ENCODE measurements at places on chromosomes 5 and 9.
A peak's percentile ranks its signal among the peaks of the same experiment; 100 is the strongest.

DNA sequence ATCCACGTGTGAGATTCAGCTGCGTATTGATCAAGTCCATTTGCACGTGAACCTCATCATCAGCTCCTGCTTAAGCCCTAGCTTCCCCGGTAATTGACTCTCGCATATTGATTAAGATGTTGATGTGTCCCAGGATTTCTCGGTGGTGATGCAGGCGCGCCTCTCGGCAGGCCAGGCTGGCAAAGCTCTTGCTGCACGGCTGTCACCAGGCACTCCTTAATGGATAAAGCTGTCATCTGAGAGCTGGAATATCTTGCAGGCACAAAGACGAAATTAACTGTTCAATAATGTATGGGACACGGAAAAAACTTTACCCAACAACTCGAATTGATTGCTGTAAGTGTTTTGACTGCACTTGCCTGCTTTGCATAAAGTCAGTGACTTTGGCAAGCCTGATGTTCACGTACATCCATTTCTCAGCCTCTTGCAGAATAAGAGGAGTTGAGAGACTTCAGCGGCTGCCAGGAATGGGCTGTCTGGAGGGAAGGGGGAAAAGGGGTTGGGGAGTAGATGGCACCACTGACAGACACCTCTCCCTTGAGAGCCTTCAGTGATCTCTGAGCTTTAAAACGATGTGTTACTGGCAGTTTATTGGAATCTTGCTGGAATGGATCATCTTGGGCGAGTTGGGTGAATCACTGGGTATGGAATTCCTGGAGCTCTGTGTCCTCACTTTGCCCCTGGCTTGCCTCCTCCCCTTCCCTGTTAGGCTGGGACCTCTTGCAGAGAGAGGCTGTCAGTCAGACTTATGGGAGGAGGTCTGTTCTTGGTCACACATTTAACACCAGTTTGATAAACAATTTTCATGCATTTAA, 650.3 kb downstream of the CCDC171 start:
- peak; percentile 98 for DNase-seq

DNA sequence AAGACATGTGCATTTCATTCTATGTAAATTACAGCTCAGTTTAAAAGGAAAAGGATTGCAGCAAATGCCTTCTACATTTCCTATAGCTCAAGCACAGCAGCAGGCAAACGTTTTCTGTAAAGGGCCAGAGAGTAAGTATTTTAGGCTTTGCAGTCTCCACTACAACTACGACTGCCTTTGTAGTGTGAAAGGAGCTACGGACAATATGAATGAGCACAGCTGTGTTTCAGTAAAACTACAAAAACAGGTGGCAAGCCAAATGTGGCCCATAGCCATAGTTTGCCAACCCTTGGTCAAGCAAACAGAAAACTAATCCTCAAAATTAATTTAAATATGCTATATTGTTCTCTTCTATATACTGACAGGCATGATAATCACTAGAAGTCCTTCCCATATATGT, 7.2 kb downstream of the PTBP3 start:
- DNase-seq = no peak

DNA sequence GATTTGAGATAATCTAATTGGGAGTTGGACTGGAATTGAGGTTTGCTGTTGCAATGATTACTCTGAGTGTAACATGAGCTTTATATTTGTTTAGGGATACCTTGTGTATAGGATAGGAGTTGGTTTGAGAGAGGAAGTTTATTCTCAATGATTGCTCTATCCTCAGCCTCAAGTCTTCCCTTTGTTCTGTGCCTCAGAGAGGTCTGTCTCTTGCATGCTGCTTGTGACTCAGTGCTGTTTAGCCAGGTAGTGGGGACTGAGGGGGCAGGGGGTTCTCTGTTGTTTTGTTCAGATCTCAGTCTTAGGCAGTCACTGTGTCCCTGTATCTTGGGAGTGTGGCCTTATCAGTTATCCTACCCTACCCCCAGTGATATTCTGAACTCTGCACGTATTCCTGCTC, 192.1 kb downstream of the SPATA31D1 start:
- no peak for DNase-seq

DNA sequence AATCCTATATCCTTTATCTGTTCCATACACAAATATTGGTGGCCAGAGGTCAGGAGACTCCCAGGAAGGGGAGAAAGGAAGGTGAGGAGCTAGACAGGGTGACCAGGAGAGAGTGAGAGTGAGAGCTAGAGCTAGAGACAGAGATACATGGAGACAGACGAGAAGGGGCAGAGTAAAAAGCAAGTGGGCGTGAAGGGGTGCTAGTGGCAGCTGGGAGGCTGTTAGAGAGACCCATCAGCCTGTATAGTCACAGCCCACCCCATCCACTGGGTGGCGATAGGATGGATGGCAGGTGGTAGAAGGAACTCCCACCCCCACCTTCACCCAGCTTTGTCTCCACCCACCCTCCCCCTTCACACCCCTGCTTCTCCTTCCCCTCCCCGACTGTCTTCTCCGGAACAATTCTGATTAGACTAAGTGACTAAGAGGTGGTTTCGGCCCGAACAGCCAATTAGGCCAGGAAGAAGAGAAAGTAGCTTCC, 32.8 kb downstream of the PCDH1 start:
- DNase-seq = no peak

DNA sequence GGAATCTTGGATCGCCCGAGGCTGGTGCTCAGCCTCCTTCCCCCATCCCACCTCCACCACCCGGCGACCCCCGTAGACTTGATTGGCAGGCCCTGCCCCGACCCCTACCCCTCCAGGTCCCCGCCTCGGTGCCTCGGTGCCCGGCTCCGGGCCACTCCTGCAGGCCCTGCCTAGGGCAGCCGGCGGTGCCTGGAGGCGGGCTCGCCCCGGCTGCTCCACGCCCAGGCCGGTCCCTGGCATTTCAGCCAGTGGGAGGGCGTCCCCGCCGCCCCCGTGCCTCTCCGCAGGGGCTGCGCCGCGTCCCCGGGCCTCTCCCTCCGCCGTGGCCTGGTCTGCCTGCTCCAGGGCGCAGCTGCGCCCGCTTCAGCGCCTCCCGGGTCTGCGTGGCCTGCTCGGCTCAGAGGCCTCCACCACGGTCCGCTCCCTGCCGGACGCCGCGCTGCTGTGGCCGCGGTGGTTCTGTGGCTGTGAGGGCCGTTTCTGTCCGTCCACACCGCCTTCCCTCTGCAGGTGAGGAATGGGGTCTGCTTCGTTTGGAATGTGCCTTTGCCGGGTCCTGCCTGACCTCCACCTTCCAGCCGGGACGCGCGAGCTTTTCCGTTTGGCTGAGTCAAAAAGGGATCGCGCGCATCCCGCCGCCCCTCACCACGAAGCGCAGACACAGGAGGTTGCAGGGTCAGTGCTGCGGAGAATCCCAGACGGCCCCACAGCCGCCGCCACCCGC, 48.3 kb upstream of the IRX4 start:
- DNase-seq = no peak

- DNase-seq = peak; percentile 36
These were observed 68.6 kb upstream of the IL17B start for GRCh38 chr5:149447373-149448367.

GRCh38 chr5:158414780-158415179, 555.8 kb upstream of the CLINT1 start:
- peak; percentile 93 for DNase-seq

GRCh38 chr5:93635991-93636390, 53.0 kb downstream of the NR2F1 start:
- DNase-seq = no peak

DNA sequence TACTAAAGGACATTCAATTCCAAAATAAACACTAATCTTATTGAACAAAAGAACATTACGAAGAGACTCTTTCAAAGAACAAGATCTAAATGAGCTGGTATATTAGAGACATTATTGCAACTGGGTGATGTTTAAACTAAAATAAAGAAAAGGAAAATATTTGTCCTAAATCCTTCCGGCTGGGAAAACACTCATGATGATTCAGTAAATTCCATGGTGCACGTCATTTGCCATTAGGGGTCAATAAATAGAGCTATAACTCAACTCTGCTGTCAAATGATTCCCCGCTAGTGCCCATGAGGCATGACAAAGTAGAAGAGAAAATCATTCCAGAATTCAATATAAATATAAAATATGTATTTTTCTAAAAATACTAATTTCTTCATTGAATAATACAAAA, 565.5 kb upstream of the TUSC1 start:
- peak; percentile 64 for DNase-seq

DNA sequence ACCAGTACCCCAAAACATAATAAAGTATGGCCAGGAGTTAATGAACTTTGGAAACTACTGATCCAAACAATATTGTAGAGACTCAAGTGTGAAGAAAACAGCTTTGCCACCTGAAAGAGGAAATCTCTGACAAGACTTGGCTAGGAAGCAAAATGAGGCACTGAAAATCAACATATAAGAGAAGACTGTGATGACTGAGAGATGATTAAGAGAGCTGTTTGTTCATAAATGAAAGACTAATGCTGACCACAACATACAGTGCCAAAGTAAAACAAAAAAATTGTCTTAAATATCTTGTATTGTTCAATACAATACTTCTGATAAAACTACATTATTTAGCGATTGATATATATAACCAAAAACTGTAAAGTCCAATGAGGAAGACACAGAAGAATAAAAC, 7.2 kb downstream of the RC3H2 start:
- DNase-seq = no peak

GRCh38 chr5:142894749-142895148, 124.6 kb downstream of the ARHGAP26 start:
- peak; percentile 80 for DNase-seq

DNA sequence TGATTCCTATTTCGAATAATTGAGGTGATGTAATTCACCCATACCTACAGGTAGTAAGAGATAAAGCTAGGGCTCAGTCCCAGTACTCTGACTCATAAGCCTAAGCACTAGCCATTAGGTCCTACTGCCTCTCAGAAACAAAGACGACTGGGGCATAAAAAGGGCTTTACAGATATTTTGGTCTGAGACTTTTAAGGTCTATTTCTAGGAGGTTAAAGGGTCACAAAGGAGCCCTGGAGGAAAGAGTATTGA, 69.8 kb downstream of the SGCD start:
- no peak for DNase-seq

DNA sequence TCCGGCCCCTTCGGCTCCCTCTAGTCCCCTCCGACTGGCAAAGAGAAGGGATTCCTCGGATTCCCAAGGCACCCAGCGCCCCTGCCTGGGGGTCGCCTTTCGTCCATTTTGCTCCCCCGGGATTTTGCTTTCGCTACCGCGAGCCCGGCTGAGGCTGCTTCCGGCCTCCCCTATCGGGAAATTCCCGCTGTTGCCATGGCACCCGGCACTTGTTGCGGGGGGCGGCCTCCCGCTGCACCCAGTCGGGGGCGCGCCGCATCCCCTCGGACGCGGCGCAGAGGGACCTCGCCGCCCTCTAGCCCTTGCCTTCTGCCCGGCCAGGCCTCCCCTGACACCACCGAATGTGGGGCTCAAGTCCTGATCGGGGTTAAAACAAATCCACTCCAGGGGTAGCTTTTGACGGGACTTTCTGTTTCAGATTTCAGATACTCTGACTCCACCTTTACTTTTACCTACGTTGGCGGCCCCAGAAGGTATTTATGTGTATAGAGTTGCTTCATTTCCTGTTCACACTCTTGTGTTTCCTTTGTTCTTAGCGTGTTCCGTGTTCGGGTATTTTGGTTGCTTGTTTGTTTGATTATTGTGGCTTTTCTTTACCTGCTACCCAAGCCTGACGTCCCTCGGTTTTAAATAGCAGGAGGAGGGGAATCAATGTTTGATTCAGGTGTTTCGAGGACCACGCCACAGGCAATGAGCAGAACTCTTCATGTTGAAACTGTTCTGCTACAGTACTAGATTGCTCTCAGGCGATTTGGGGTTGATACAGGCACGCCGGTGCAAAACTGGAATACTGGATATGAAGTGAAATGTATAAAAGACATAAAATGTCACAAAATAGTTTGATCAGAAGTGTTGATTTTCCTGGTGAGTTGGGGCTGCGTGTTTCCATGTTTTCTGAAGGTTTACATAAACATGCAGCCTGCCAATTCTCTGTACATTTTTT, 1.5 kb downstream of the PARP8 start:
- peak; percentile 63 for DNase-seq

- DNase-seq = no peak
These were observed 120.5 kb downstream of the FEM1C start for GRCh38 chr5:115424030-115424429.

GRCh38 chr9:785997-786396, 55.5 kb upstream of the DMRT1 start:
- no peak for DNase-seq

GRCh38 chr9:126704157-126704891, 90.6 kb downstream of the LMX1B start:
- peak; percentile 62 for DNase-seq

- DNase-seq = peak; percentile 94
These were observed 4.0 kb downstream of the CXXC5 start for GRCh38 chr5:139651853-139652787.

GRCh38 chr9:133584559-133585476, 24.4 kb downstream of the FAM163B start:
- DNase-seq = no peak

- DNase-seq = no peak
These were observed 20.1 kb upstream of the ERBIN start for GRCh38 chr5:65906256-65906655.

- no peak for DNase-seq
These were observed 27.3 kb downstream of the SARDH start for GRCh38 chr9:133710661-133711427.

- no peak for DNase-seq
These were observed 4.0 kb downstream of the NADK2 start for GRCh38 chr5:36237751-36238150.

DNA sequence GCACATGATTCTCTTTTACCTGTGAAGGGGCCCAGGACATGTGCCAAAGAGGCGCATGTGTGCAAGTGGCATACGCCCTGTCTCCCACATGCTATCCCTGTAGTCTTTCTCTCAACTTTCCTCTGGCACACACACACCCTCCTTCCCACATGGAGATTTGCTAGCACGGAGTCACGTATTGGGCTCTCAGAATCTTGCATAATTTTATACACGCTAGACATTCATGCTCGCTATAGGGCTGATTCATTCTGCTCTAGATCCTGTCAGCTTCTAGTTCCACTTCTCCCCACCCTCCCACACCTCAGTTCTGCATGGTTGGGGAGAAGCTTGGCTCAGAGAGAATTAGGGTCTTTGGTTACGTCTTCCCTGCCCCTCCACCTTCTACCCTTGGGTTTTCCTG, 72.8 kb downstream of the CD180 start:
- DNase-seq = no peak

DNA sequence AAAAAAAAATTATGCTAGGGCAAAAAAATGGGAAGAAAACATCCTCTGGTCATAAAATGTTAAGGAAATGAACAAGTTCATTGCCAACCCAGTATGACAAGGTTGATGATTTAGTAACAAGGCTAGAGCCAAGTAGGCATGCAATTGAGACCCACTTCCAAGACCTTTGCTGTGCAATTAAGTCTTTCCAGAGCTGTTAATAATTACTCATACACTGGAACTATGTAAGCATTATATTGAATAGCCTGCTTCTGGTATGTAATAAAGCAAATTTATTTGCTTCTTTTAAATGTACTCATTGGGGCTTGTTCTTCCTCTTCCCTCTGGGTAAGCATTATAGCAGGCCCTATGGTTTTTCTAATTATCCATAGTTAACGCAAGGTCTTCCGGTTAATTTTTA, 32.5 kb upstream of the SNAPC3 start:
- DNase-seq = no peak

GRCh38 chr5:168988699-168989098, 312.2 kb downstream of the SLIT3 start:
- no peak for DNase-seq

Measured in fibroblast of lung (primary cell).